ENCODE measurements at places on chromosomes 11 and 22. TPM values are rescaled to one million over a fixed set of nuclear protein-coding genes. Genes with fewer than 3 reads are reported as not detected.

The PKDREJ gene
- total RNA-seq, result 0.07 TPM

The RBX1 gene
- 14.2 TPM for total RNA-seq

The SAA4 gene
- 876 TPM for total RNA-seq

The CCDC15 gene
- 0.57 TPM for total RNA-seq

The OR8D1 gene
- total RNA-seq, result not detected

The LRRC75B gene
- 16.8 TPM for total RNA-seq

The APOA4 gene
- 102 TPM for total RNA-seq

The MRGPRX4 gene
- total RNA-seq, result not detected

The LDHAL6A gene
- not detected for total RNA-seq

GRCh38 chr11:95522874-95523273 lies 266.7 kb downstream of the FAM76B start:
- DNase-seq, result no peak

DNA sequence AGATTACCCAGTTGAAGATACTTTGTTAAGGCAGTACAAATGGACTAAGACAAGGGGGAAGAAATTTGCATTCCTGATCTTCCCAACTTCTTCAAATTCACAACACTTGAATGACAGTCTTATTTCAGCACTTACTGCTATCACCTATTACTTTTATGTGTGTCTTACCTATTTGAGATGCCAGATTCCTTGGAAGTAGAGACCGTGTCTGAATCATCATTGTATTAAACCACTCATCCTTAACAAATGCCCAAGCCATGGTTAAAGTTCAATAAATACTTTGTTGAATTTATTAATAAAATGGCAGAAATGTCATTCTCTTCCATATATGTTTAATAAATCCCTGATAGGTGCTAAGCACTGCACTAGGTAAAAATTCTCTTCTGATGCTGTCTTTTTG lies 18.3 kb downstream of the SC5D start:
- no peak for DNase-seq

- DNase-seq, result no peak
Observed at GRCh38 chr11:94526645-94527438, 14.6 kb downstream of the C11orf97 start.

GRCh38 chr22:29136782-29137700 lies 64.2 kb downstream of the KREMEN1 start:
- no peak for DNase-seq

DNA sequence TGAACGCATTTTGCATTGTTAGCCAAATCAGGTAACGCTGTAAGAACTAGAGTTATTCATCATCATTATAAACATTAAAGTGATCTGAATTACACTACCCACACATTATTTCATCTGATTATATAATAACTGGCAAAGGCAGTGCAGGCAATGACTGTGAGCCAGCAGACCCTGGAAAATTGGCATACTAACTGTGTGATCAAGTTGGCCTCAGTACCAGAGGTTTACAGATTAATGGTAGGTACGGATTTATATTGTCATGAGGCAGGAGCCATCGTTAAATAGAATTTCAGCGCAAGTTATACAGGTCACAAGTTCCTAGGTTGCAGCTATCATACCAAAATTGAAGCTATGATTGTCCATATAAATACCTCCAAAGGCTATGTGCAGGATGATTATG lies 225.4 kb downstream of the CNTN5 start:
- no peak for DNase-seq

- DNase-seq, result no peak
Observed at GRCh38 chr11:118691926-118692830, 12.7 kb upstream of the TREH start.

- DNase-seq, result no peak
Observed at GRCh38 chr11:119120639-119121007, 757 bp upstream of the HINFP start.

GRCh38 chr22:46069521-46070214 lies 80.7 kb upstream of the PPARA start:
- peak; percentile 90 for DNase-seq

DNA sequence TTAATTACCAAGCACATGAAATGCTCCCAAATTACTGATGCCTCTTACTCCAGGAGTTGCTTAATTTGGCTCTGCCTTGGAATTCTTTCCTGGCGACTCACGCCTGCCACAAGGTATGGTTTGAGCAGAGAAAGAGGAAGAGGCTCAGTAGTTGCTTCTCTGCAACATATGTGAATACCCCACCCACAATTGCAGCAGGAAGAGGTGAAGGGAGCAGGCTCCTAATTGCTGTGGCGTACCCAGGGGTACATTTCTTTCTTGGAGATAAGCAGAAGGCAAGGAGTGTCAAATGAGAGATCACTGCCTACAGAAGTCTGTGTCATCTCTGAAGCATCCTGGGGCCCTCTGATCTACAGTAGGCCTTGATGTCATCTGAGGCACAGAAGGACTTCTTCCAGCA lies 10.6 kb upstream of the NNMT start:
- DNase-seq, result no peak

DNA sequence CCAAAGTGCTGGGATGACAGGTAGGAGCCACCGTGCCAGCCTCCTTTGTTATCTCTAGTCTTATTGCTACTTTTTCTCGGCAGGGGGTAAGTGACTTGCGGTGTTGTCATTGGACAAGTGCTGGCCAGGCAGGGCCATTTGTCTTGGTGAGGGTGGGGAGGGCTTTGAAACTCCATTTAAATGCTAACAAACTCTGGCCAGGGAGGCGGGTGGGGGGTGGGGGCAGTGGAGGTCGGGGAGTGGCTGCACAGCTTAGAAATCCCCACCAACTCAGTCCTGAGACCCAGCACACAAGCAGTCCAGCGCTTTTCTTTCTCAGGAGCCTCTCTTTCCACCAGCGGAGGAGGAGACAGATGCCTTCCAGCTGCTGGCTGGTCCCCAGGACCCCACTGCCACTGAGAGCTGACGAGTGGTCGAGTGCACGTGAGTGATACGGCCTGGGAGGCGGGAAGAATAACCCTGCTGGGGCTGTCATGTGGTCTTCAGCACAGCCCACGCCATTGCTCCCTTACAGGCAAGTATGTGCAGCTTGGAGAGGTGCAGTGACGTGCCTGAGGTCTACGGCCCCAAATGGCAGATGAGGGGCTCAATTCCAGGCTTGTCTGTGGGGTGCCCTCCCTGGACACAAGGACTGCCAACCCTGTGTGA lies 24.2 kb upstream of the OSBPL5 start:
- DNase-seq, result no peak

GRCh38 chr11:26916805-26917204 lies 77.1 kb upstream of the FIBIN start:
- DNase-seq, result no peak

DNA sequence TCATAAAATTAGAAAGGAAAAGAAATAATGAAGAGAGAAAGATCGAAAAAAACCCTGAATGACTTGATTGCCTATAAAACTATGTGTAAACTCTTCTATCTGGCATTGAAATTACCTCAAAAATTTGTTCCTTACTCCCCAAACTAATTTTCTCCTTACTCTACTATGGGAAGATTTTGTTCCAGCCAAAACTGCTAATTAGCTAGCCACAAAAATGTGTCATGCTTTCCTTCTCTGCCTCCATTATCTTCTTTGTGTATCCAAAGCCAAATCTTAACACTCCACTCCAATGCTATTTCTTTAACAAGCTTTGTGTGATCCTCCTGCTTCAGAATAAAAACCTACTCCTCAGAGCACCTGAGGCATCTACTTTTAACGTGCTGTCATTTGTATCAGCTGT lies 831.2 kb downstream of the METTL15 start:
- DNase-seq, result no peak

- no peak for DNase-seq
Observed at GRCh38 chr11:108536783-108537182, 38.6 kb upstream of the POGLUT3 start.

DNA sequence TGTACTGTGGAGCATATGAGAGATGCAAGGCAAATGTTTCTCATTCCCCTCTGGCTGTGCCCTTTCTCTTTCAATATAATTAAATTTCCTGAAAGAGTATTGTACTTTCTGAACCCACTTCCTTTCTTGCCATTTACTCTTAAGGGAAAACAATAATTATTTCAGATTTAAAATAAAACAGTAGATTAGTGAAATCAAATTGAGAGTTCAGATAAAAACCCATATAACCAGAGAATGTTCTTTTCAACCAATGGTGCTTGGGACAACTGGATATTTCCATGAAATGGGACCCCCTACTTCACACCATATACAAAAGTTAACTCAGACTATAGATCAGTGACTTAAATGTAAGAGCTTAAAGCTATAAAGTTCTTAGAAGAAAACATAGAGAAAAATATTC lies 26.1 kb upstream of the DLAT start:
- DNase-seq, result no peak

DNA sequence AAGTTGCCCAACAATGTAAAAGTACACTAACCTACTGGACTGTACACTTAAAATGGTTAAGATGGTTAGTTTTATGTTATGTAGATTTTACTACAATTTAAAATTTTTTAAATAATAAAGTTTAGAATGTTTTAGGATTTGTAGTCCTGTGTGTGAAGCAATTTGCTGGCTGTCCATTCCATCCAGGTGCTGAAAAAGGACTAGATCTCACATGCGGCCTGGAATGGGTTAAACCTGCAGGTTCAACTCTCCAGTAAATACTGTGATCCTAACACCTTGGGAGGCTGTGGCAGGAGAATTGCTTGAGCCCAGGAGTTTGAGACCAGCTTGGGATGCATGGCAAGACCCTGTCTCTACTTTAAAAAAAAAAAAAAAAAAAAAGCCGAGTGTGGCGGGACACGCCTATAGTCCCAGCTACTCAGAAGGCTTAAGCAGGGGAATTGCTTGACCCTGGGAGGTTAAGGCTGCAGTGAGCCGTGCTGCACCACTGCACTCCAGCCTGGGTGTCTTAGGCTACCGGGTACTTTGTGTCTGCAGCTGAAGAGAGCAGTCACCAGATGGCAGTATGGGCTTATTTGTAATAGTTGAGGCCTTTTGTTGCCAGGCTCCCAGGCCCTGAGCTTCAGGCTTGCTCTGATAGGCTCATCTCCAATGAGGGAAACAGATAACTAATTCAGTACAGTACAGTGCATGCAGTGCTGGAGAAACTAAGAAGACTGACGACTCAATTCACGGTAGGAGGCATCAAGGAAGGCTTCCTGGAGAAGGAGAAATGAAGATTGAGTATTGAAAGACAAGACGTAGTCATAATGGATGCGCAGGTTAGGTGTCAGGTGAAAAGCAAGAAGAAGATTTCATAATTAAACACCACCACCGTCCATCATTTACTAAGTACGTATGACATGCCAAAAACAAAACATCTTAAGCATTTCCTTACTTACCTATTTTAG lies 64.7 kb upstream of the ASPHD2 start:
- peak; percentile 59 for DNase-seq

GRCh38 chr22:37965940-37966664 lies 12.6 kb downstream of the POLR2F start:
- DNase-seq, result no peak

DNA sequence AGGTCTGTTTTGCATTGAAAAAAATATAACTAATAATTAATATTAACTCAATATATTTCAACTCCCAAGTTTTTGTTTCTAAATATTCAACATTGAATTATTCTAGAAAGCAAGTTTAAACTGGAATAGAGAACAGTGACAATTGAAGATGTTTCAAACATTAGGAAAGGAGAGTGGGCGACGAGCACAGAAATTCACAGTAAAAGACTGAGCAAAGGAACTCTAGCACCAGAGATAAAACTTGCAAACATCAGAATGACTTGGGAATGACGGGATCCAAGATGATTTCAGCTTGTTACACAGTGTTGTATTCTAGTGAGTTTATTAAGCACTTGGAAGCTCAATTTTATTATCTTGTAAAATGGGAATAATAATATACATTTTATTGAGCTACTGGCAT lies 56.6 kb upstream of the CNTN5 start:
- no peak for DNase-seq

GRCh38 chr11:57240757-57241156 lies 3.7 kb upstream of the APLNR start:
- DNase-seq, result no peak

DNA sequence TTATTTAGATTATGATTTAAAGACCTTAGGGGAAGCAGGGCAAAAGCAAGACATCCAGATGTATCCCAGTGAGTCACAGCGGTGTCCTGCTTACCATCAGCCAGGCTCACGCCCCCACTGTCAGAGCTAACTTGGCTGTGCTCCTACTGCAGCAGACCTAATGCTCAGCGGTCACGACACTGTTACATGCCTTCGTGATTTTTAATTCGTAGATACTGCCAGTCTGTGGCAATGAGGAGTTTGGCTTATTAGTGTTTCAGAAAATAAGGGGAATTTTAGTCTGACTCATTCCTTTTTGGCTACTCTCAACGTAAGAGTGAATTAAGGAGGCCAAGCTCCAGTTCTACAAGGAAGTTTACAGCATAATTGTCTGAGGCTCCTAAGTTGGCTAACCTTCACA lies 22.7 kb downstream of the EFCAB6 start:
- no peak for DNase-seq

DNA sequence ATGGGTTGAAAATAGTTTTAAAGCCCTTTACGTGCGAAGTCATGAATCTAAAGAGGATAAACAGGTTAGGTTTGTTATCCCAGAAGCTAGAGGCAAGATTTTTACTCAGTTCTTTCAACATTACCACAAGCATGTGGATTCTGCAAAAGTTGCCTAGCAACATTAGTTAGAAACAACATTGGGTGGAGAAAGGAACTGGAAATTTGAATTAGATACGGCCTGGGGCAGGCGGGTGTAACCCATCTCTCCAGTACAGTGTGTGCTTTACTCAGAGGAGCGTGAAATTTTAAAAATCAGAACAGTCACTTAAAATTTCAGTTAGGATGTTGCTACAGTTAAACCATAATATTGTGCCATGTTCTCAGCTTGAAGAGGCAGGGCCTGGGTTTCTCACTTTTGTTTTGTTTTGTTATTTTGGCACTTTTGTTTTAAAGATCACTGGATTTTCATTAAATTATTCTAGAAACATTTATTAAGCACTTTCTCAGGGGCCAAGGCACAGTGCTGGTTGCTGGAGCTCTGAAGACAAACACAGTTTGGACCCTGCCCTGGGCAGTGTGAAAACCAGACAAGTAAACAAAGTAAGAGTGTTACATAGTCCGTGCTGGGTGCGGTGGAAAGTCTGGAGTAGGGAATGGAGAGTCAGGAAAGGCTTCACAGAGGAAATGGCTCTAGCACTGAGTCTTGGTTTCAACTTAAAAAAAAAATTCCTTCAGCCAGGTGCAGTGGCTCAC lies 4.4 kb upstream of the WEE1 start:
- peak; percentile 74 for DNase-seq

- no peak for DNase-seq
Observed at GRCh38 chr11:43957571-43957970, 15.1 kb downstream of the C11orf96 start.

DNA sequence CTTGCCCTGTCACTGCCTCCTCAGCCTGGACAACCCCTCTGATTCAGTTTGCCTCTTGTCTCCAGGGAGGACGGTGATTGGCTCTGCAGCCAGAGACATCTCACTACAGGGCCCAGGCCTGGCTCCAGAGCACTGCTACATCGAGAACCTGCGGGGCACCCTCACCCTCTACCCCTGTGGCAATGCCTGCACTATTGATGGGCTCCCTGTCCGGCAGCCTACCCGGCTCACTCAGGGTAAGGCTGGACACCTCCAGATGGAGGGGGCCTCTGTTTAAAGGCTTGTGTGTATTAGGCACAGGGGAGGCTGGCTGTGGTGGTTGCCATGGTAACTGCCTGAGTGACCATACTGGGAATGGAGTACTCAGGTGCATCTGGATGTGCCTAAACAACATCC lies 8.6 kb downstream of the PHLDB1 start:
- DNase-seq, result no peak

- DNase-seq, result no peak
Observed at GRCh38 chr11:69174841-69175240, 19.1 kb downstream of the SMIM38 start.

- no peak for DNase-seq
Observed at GRCh38 chr11:93244018-93244417, 46.2 kb upstream of the SLC36A4 start.

All from right lobe of liver (tissue), 6 donors.